CD4-positive, alpha-beta T cell treated with Interleukin-6 at 100 ng/mL for 8 hours (primary cell): ENCODE measurements at places on chromosomes 6 and 20.

DNA sequence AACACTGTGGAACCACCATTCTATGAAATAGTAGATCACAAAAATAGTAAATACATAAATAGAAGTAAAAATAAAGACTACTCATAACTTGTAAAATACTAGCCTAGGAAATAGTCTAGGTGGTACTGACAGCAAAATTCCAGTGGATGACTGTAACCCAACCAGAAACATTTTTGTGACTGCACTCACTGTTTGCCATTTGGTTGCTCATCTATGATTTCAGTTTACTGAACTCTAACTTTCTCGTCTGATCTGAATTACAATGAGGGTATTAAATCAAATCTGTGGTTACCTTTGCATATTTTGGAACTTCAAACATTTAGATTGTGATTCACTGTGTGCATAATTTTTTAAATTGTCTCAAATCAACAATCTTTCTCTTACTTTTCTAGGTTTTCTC is 151.1 kb downstream of the KHDC1L start:
- no peak for DNase-seq

DNA sequence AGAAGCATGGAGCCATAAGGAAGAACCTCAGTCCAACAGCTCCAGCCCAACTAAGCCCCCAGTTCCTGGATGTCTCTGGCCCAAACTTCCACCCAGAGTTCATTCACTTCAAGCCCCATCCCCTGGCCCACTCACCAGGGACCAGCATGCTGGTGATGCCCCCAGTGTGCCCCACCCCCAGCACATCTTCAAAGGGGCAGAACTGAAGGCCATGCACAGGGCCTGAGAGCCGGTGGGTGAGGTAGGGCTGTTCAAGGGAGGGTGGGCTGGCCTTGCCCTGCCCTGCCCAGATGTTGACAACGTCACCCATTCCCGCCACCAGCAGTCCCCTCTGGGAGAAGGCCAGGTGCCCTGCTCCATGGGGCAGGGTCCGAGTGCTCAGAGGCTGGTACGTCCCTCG is 3.6 kb downstream of the B3GALT4 start:
- DNase-seq = no peak

DNA sequence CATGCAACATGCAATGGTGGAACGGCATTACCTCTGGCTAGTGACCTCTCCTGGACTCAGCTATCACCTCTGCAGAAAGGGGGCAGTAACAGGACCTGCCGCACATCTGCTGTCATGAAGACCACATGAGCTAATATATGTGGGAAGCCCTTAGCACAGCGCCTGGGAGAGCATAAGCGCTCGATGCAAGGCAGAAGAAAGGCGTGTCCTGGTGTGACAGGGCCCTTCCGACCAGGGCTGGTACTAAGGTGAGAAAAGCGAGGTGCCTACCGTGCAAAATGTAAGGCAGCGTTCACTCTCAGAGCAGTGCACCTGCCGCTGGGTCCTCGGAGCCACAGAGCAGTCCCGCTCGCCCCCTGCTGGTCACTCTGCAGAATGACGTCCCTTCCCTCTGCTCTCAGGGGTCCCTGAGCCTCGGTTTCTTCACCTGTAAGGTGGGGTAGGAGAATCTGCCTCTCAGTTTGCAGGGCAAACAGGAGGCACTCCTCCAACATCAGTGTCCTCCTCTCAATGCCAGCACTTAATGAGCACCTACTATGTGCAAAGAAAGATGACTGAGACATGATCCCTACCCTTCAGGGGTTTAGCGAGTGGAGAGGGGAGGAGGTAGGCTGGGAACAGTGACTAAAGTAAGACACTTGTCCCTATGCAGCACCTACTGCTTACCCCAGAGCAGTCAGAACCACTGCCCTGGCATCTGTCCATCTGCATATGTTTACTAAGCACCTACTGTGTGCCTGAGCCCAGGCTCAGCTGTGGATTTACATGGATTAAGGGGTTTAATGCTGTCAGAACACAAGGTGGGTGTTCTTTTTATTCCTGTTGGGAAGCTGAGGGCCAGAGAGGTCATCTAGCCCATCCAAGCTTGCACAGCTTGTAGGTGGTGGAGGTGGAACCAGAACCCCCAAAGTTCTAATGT is 41.1 kb upstream of the PTGIS start:
- peak; percentile 73 for DNase-seq

DNA sequence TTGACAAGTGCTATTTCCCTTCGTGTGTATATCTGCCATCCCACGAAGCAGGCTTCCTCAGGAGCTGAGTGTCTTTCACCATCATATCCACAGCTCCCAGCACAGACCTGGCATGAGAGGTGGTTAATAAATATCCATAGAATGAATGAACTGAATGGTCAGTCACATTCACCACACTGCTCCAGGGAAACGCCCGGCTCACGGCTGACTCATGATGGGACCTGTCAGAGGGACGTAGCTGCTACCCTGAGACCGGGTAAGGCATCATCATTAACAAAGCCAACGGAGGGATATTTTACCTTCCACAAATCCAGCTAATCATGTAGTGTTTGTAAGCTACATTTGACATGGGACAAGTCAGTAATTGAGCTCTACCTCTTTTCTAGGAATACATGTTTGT is 12.5 kb downstream of the AGPAT4 start:
- DNase-seq = no peak

- DNase-seq = no peak
These were observed 15.0 kb upstream of the AKIRIN2 start for GRCh38 chr6:87716928-87717614.

DNA sequence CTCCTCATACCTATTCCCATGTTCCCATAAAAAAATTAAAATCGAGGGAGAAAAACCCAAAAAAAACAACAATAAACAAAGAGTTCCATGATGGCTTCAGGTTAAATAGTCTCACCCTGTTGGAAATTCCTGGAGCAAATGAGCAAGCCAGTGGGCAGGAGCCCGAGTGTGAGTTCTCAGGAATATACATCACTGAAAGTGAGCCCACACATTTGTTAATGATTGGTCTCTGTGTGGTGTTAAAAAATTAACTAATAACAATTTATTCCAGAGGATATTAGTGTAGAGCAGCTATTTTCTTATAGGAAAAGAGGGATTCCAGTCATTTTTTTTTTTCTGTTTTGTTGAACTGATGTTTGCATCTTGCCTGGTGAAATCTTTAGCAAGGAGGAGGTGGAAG is 12.9 kb downstream of the PHACTR3 start:
- no peak for DNase-seq

- DNase-seq = no peak
These were observed 187.7 kb downstream of the SOD2 start for GRCh38 chr6:159505140-159505922.

GRCh38 chr6:21164768-21165326 is 428.7 kb upstream of the SOX4 start:
- no peak for DNase-seq

DNA sequence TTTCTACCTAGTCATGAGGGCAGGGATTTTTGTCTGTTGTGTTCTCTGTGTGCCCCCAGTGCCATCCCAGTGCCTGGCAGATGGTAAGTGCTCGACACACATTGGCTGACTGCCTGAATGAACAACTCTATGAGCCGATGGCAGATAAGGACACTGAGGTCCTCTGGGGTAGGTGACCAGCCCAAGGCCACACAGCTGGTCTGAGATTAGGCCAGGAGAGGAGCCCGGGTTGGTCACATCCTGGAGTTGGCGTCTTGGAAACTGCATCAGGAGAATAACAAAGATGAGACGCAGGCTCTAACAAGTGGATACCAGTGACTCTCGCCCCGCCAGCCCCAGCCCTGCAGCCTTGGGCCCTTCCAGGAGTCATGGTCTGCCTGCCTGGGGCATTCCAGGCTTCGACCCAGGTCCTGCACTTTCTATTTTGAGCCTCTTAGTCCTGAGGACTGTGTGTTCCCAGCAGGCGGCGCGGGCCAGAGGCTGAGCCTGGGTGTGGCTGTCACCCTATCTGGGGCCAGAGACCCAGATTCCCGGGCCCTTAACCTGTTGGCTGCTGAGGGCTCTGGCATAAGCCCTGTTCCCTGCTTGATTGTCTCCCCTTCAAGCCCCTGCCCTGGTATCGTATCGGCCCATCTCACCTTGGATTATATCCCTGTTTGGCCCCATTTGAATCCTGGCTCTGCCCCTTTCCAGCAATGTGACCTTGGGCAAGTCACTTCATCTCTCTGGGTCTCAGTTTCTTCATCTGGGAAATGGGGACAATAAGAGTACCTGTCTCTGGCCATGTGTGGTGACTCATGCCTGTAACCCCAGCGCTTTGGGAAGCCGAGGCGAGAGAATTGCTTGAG is 88.3 kb downstream of the CEBPB start:
- DNase-seq = no peak

DNA sequence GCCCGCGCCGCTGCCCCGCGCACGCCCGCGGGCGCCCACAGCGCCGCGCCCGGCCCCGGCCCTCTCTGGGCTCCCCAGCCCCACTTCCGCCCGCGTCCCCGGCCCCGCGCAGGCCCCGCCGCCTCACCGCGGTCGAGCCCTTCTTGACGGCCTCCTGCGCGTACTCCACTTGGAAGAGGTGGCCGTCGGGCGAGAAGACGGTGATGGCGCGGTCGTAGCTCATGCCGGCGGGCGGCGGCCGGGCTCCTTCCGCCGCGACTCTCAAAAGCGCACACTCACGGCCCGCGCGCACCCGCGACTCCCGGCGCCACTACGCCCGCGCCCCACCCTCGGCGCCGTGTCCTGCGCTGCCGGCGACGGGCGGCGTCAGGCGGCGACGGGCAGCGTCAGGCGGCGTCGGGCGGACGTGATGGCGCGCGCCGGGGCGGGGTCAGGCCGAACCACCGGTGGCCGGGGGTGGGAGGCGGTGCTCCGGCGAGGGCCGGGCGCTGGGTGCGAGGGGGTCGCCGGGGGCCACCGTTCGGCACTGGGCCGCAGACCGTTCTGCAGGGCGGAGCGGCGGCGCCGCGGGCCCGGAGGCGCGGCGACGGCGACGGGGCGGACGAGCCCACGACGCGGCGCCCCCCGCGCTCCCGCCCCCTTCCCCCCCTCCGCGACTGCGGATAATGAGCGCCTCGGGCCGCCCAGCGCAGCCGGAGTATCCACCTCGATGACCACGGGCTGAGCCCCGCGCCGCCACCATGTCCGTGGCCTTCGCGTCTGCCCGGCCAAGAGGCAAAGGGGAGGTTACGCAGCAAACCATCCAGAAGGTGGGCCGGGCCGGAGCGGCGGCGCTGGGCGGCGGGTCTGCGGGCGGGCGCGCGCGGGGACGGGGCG is at the start of the genes PSMA7 and SS18L1:
Gene PSMA7 (minus strand): TSS at position 314 of the 876 bp plus-strand sequence. CDS start 91 bp downstream, at position 223.
Gene SS18L1 (plus strand): TSS at position 689 of the 876 bp plus-strand sequence. CDS start 52 bp downstream, at position 741.
- DNase-seq = peak; percentile 80

GRCh38 chr20:40339661-40340449 is 349.2 kb downstream of the MAFB start:
- DNase-seq = no peak

GRCh38 chr6:118903138-118903537 is 9.2 kb downstream of the ASF1A start:
- DNase-seq = no peak

- no peak for DNase-seq
These were observed 22.4 kb upstream of the TMEM217 start for GRCh38 chr6:37280162-37280887.

DNA sequence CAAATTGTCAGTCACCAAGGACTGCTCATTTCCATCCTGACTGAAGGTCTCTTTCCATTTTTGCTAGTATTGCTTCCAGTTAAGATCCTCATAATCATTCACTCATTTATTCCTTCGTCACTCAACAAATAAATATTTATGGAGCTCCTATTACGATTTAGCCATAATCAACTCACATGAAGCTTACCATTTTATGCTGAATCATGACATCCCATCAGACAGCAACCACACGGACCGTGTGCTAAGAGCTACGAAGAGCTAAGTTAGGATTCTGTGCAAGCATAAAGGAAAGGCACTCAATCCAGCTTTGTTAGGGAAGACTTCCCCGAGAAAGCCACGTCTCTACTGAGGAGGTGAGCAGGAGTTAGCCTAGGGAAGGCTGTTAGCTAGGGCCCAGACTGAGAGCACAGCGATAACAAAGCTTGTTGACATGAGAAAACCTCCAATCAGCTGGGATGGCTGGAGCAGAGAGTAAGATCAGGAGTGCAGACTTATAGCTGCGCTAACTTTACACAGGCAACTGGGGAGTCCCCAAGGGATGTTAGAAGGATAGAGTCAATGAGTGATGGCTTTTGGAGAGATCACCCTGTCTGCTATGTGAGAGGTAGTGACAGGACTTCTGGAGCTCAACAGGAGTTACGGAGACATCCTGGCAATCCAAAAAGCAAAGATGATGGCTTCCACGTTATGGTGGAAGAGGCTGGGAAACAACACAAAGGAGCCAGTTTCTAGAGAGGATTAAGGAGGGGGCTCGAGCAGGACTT is 2.6 kb upstream of the GID8 start:
- no peak for DNase-seq

- DNase-seq = no peak
These were observed 51.6 kb downstream of the CYP24A1 start for GRCh38 chr20:54122189-54122588.

DNA sequence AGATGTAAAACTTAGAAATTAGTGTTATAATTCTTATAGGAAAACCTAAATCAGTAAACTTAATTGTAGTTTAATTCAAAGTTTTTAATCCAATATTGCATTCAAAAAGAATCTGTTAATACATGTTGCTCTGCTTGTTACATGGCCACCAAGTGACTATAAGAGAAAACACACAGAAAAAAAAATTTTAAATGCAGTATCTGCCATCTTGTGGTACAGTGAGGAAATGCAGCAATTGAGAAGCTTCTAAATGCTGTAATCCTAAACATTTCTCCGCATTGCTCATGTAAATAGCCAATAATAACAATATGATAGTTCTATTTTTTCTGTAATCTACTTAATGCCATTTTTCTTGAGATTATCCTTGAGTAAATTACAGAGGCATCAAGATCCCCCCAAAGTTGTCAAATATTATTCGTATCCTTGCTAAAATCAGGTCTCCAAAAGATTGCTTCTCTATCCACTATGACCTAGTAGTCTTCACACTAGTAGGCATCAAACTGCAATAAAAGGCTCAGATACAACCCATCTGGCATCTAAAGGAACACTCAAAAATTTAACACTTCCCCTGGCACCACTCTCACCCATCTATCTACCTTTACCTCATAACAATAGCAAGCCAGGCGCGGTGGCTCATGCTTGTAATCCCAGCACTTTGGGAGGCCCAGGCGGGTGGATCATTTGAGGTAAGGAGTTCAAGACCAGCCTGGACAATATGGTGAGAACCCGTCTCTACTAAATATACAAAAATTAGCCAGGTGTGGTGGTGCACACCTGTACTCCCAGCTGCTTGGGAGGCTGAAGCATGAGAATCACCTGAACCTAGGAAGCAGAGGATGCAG is 34.6 kb downstream of the HDAC2 start:
- peak; percentile 27 for DNase-seq

- DNase-seq = no peak
These were observed 9.7 kb upstream of the QKI start for GRCh38 chr6:163404825-163405265.

DNA sequence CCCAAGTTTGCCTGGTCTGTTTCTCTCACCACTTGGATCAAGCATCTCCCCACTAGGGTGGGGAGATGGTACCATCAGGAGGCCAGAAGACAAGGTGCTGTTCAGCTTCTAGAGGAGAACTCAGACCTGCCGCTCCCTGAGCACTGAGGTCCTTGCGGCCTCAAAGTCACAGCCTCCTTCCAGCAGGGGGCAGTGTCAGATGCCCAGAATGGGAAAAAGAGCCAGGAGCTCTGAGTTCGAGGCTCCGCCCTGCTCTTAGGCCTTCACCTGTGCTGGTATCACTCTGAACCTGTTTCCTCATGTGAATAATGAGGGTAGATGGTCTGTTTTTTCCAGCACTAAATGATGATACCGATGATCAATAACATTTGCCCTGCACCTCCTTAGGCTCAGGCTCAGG is 68.7 kb downstream of the TOX2 start:
- DNase-seq = peak; percentile 14
